Colonic mucosa (tissue), 4 donors: ENCODE measurements at places on chromosomes 16 and 17.

GRCh38 chr17:19386974-19387920 lies at the start of gene MFAP4:
TSS of gene MFAP4 (minus strand) at chr17:19387190. CDS start at chr17:19387155, 35 bp downstream.
- peak within 1 kb of the TSS; percentile 9 for H3K4me3 ChIP-seq
- H3K36me3 ChIP-seq, result peaks cover 9% of the 10 kb centered on the region
- peak; percentile 53 for DNase-seq
- H3K27ac ChIP-seq, result peak within 1 kb of the TSS; percentile 77

DNA sequence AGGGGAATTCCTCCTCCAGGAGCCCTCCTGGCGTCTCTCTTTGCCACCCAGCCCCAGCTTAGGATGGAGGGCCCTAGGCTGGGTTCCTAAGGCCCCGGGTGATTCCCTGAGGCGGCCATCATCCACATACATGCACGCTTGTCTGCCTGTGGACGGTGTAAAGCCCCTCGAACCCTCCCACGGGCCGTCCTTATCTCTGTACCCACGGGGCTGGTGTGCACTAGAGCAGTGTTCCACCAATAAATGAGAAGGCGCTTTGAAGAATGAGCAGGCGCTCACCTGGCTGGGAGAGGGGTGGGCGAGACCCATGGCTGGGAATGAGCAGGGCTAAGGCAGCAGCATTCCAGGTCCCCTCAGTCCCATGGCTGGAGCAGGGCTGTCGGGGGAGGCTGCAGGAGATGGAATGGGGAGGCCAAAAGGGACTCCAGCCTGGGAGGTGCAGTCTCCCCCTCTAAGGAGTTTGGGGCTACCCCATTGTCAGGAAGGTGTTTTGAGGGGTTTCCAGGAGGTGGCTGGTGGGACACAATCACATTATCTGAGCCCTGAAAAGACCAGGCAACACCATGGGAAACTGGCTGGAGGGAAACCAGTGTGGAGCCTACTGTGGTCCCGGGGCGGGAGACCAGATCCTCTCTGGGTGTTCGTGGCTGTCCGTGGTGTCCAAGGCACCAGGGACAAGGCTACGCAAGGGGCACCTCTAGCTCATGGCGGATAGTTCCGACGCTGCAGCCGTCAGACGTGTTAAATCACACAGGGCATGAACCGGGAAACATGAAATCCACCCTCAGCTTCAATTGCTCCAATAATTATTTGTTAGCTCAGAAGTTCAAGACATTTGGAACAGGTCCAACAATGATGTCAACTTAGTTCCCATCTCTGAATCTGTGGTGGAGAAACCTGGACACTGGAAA lies 87.5 kb upstream of the DNAH17 start:
- no peak overlapping the region for H3K4me3 ChIP-seq
- no peak for DNase-seq
- no peaks in the 10 kb centered on the region for H3K36me3 ChIP-seq
- H3K4me1 ChIP-seq, result no peaks in the 10 kb centered on the region
- H3K27ac ChIP-seq, result no peak overlapping the region

DNA sequence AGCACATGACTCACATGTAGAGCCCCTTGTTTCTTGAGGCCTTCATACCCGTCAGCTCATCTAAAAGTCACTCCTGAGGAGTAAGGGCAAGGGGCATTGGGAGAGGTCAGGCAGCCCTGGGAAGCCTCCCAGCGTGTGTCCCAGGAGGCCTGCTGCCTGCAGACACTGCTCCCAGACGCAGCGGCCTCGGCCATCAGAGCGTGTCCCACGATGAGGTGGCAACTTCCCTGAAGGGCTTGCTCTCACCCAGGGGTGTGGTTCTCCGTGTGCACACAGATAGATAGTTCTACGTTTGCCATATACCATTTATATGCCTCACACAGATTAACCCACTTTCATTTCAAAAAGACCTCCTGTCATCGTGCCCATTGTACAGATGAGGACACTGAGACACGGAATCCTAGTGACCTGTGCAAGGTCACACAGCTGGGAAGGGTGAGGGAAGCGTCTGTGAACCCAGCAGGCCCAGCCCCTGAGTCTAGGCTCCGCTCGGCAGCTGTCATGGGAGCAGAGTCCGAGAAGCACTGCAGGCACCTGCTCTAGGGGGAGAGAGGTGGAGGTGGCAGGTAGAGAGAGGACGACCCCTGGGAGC lies 8.3 kb downstream of the TUBB3 start:
- no peak for DNase-seq
- H3K36me3 ChIP-seq, result no peaks in the 10 kb centered on the region
- H3K4me1 ChIP-seq, result no peaks in the 10 kb centered on the region
- no peak overlapping the region for H3K27ac ChIP-seq
- no peak overlapping the region for H3K4me3 ChIP-seq

- no peaks in the 10 kb centered on the region for H3K4me1 ChIP-seq
- no peaks in the 10 kb centered on the region for H3K36me3 ChIP-seq
- DNase-seq, result no peak
- no peak overlapping the region for H3K27ac ChIP-seq
Measured at GRCh38 chr16:87114832-87115231, 202.4 kb downstream of the C16orf95 start.

GRCh38 chr17:4836221-4836620 lies 3.1 kb downstream of the MINK1 start:
- peaks cover 15% of the 10 kb centered on the region for H3K4me1 ChIP-seq
- no peak overlapping the region for H3K27ac ChIP-seq
- no peaks in the 10 kb centered on the region for H3K36me3 ChIP-seq

- H3K27ac ChIP-seq, result peak overlapping the region; percentile 91
- no peaks in the 10 kb centered on the region for H3K27me3 ChIP-seq
- peak overlapping the region; percentile 79 for H3K4me3 ChIP-seq
- H3K36me3 ChIP-seq, result no peaks in the 10 kb centered on the region
- peaks cover 13% of the 10 kb centered on the region for H3K4me1 ChIP-seq
Measured at GRCh38 chr16:48609652-48610029, 339 bp downstream of the N4BP1 start.

DNA sequence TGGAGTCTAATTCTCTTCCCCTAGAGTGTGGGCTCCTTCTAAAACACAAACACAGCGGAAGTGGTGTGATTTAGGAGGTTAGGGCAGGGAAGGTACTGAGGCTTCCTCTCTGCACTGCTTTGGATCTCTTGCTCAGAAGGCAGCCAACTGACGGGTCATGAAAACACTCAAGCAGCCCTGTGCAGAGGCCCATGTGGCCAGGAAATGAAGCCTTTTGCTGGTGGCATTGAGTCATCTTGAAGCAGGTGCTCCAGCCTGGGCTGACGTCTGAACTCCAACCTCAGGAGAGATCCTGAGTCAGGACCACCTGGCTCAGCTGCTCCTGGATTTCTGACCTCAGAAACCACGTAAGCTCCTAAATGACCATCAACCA lies 72.9 kb downstream of the MRM1 start:
- H3K27me3 ChIP-seq, result no peaks in the 10 kb centered on the region
- DNase-seq, result no peak
- no peak overlapping the region for H3K27ac ChIP-seq
- no peaks in the 10 kb centered on the region for H3K4me1 ChIP-seq

DNA sequence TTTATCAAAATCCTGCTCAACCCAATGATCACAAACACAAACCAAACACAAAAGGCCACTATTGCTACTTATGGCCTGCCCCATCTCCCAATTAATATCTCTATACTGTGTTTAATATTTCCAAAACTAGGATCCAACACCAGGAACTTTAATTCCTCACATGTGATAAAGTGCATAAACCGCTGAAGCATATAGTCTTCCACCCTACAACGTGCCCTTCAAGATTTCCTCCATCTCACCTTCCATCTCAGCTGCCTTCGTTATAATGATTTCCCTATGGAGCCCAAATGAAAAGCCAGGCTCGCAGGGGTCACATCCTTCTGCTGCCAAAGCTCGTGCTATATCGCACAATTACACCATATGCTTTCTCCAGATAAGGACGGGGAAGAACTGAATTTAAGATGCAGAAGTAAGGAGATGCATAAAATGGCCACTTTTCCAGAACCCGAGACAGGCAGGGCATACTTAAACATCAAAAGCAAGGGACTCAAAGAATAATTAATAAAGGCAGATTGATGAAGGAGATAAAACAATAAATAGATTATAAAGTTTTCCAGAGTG lies 1.8 kb downstream of the MYH10 start:
- H3K4me3 ChIP-seq, result no peak overlapping the region
- no peak overlapping the region for H3K27ac ChIP-seq
- H3K4me1 ChIP-seq, result no peaks in the 10 kb centered on the region
- H3K27me3 ChIP-seq, result peaks cover 19% of the 10 kb centered on the region
- DNase-seq, result no peak
- H3K36me3 ChIP-seq, result no peaks in the 10 kb centered on the region

GRCh38 chr17:17853811-17854447 lies 17.1 kb upstream of the SREBF1 start:
- no peak overlapping the region for H3K27ac ChIP-seq
- peaks cover 7% of the 10 kb centered on the region for H3K4me1 ChIP-seq
- DNase-seq, result no peak
- no peaks in the 10 kb centered on the region for H3K27me3 ChIP-seq
- H3K4me3 ChIP-seq, result no peak overlapping the region

DNA sequence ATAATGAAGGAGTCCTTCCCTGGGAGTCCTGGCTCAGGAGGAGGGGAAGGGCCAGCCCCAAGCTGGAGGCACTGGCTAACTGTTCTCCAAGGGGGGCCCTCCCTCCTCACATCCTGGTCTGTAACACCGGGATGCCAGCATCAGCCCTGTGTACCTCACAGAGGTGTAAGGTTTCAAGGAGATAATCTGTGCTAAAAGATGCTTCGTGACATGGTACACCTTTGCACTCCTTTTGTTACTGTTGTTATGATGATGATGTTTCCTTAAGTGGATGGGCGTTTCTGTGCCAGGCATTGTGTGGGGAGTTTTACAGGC lies 236.7 kb upstream of the TNRC6C start:
- H3K27me3 ChIP-seq, result no peaks in the 10 kb centered on the region
- no peaks in the 10 kb centered on the region for H3K36me3 ChIP-seq
- H3K27ac ChIP-seq, result no peak overlapping the region
- DNase-seq, result peak; percentile 3

DNA sequence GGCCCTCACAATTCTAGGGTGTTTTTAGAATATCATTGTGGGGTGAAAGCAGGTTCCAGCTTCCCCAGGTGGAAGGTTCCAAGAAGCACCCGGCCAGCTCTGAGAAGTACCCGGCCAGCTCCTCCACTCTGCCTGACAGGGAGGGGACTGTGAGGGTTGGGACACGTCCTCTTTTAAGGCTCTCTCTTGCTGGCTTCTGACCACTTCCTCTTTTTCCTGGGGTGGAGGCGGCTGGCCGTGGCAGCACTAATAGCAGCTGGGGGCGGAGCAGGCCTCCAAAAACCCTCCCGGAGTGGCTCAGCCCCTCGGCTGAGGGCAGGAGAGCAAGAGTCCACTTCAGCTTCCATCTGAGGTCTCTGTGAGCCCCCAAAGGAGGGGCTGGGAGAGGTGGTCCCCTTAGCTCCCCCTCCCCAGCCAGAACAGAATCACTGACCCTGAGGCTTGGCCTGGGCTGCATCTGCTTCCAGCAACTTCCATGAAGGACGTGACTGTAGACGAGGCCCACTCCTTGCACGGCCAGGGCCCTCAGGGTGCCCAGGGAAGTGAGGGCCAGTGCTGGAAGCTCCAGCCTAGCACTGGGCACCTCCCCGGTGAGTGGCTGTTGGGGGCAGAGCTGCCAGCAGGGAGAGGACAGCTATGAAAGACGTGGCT lies 26.7 kb upstream of the PLCG2 start:
- H3K36me3 ChIP-seq, result no peaks in the 10 kb centered on the region
- H3K4me1 ChIP-seq, result no peaks in the 10 kb centered on the region
- peak; percentile 43 for DNase-seq
- H3K4me3 ChIP-seq, result no peak overlapping the region
- H3K27me3 ChIP-seq, result no peaks in the 10 kb centered on the region
- H3K27ac ChIP-seq, result peak overlapping the region; percentile 33

- H3K36me3 ChIP-seq, result no peaks in the 10 kb centered on the region
- no peak for DNase-seq
- no peaks in the 10 kb centered on the region for H3K27me3 ChIP-seq
- peaks cover 6% of the 10 kb centered on the region for H3K4me1 ChIP-seq
- H3K4me3 ChIP-seq, result no peak overlapping the region
Measured at GRCh38 chr17:76427501-76428231, 25.3 kb downstream of the UBE2O start.
